Osteoblast (primary cell): ENCODE measurements at places on chromosomes 16 and 17. TPM values are rescaled to one million over a fixed set of nuclear protein-coding genes. Genes with fewer than 3 reads are reported as not detected.

GRCh38 chr17:49358641-49359247 lies 3.3 kb downstream of the ZNF652 start:
- DNase-seq = peak; percentile 31

- DNase-seq = peak; percentile 96
Observed at GRCh38 chr17:76005263-76006149, 4.9 kb downstream of the CDK3 start.

The ADCY7 gene
- 49.5 and 51.0 TPM in 2 replicates for total RNA-seq

- DNase-seq = peak; percentile 97
Observed at GRCh38 chr17:2053380-2054261, 1.3 kb upstream of the HIC1 start.

The KRTAP17-1 gene
- not detected in 2 replicates for total RNA-seq
